CD4-positive, alpha-beta memory T cell (primary cell): ENCODE measurements at places on chromosomes 2 and 18. TPM values are rescaled to one million over a fixed set of nuclear protein-coding genes. Genes with fewer than 3 reads are reported as not detected.
A peak's percentile ranks its signal among the peaks of the same experiment; 100 is the strongest.

The DYNAP gene
- not detected for polyA plus RNA-seq

The MEP1B gene
- not detected for polyA plus RNA-seq

The UGT1A8 gene
- polyA plus RNA-seq: not detected

DNA sequence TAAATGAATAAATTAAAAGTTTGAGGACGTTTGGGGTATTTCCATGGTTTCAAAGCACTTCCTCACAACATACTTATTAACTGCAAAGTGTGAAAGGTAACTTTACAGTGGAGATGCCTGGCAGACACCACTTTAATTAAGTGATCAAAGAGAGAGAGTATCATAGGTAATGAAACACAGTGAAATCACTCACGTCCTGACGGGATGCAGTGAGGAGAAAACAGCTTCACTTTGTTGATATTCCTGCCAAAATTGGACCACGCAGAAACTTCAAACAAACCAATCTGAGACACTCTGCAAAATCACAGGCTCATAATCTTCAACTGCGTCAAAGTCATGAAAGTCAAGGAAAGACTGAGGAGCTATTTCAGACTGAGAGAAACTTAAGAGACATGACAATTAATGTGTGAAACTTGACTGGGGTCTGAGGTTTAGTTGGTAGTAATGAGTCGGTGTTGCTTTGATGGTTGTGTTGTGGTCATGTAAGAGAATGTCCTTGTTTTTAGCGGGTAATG is 66.0 kb upstream of the ITGB6 start:
- DNase-seq: peak; percentile 31

DNA sequence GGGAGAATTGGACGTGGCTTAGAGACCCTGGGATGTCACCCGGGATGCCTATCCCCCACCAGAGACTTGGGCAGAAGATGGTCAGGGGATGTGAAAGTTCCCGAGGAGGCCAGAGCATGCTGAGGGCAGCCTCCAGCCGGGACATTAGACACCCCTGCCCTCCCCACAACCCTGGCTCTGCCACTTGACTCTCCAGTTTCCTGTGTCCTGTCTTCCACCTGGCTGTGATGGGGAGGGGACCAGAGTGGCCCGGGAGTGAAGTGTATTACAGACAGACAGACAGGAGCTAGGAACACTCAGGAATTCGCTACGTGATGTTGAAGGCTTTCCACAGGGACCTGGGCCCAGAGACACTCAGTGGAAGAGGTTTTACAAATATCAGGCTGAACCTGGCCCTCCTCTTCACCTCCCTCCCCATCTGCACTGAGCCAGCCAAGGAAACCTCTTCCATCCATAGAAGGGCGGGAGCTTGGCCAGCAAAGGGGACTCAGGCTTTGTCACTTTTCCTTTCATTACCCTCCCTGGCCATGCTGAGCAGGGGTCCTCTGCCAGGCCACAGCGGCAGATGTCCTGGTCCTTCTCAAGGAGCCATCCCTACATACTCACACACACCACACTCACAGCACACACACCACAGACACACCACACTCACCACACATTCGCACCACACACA is 60.7 kb downstream of the SDC1 start:
- DNase-seq: no peak

DNA sequence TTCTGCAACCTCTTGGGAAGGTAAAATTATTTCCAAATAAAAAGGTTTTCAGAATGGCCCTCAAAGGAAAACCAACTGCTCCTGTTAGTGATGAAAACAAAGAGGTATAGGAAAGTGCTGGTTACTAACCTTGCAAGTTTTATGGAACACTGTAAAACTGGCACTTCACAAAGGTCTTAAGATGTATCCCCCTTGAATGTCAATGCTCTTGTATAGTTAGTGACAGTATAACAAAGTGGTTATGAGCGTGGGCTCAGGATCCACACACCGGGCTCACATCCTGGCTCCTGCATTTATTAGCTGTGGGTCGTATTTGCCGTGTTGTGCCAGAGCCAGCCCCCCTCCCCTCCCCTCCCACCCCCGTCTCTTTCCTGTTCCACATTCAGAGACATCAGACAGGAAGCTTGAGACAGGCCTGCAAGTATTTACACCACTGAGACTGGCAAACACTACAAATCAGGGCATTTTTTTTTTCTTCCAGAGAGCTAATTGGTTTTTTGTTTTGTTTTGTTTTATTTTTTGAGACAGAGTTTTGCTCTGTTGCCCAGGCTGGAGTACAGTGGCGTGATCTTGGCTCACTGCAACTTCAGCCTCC is 9.2 kb upstream of the DNPEP start:
- no peak for DNase-seq

GRCh38 chr2:48779019-48779716 is 23.6 kb upstream of the LHCGR start:
- no peak for DNase-seq

DNA sequence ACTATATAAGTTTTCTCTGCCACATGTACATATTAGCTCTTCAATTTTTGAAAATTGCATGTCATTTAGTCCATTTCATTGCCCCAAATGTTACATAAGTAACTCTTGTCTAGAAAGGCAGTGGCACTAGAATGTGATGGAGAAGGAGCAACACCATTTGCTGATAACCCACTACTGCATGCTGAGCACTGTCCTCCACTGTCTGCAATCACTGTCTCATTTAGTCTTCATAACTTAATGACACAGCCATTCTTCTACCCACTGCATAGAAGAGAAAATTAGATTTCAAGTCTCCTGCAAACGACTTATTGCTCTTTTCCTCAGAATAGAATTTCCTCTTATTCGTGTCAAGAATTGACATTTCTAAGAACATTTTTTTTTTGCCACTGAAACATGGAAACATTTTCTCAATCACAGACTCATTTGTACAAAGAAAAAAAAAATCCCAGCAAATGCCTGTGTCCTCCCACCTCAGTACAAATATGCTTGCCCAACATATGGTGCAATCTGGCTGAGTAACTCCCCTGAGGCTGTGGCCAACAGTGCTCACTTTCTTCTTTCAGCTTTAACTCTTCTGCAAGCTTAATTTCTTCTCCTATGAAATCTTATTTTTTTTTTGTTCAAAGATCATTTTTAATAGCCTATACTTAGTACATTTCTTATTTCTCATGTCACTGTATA is 768.6 kb upstream of the HS6ST1 start:
- no peak for DNase-seq

GRCh38 chr2:127087791-127088495 is 19.0 kb downstream of the BIN1 start:
- DNase-seq: no peak

DNA sequence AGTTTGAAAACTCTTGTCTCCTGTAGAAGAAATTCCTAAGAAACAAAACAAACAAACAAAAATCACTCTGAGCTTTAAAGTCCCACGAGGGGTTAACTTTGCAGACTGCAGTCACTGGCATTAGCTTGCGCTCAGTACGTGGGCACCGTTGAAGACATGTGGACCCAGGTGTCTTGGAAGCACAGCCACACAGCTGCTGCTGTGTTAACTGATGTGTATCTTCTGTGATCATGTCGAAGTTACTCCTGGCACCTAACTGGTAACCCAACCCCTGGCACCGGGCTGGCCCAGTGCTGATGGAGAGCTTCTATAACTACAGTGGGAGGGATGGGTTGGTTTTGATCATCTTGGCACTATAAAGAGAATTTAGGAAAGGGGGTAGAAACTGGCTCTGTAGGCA is 51.6 kb upstream of the FHL2 start:
- no peak for DNase-seq

DNA sequence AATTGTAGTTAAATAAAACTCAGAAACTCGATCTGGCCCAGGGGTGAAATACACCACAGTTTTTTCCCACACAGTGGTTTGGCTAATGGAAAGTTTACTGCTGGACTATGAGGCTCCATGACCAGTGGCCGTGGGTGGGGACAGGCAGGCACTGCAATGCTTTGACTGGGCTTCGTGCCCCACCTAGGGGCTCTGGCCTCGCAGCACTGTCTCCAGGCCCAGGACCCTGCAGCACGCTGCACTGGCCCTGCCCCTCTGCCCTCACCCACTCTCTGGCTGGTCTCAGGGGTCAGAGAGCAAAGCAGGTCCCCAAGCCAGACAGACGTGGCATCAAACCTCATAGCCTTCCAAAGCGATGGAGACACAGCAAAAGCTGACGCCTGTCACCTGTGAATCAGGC is 13.4 kb upstream of the B3GNT7 start:
- no peak for DNase-seq

GRCh38 chr2:241641631-241642030 is 4.1 kb downstream of the ATG4B start:
- no peak for DNase-seq

- no peak for DNase-seq
Observed at GRCh38 chr2:213885485-213885884, 525.4 kb upstream of the VWC2L start.

- no peak for DNase-seq
Observed at GRCh38 chr18:55105873-55106272, 146.6 kb upstream of the CCDC68 start.

DNA sequence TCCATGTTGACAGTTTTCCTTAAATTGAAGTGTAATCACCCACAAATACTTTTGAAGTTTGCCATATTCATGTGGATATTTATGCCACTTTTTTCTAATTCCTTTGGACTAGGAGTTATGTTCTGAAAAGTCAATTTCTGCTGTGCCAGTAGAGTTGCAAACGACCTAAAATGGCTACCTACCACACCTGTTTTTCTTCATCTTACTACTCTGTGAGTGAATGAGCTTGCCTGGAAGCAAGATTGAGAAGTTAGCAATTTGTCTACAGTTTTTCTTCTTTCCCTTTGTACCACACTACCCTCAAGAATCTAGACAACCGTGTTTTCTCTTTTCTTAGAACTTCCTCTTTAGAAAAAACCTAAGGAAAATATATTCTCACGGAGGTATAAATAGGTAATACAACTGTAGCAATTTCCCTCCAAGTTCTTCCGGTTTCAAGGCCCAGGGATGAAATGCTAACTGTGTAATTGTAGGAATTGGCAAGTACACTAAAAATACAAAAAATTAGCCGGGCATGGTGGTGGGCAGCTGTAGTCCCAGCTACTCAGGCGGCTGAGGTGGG is 7.3 kb upstream of the SLC39A10 start:
- DNase-seq: no peak

DNA sequence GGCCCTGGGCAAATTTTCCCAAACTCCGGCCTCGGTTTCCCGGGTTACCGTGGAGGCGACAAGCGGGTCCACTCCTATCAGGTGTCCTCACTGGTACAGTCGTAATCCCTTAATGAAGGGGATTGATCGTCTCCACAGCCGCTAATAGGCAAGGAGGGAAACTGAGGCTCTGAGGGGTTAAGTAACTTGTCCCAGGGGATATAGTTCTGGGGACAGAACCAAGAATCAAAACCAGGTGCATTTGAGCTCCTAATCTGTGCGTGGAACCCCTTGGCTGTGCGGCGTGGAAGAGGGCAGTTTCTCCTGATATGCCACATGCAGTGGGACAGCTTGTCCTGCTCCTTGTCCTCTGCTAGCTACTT is 157.2 kb downstream of the CYRIA start:
- no peak for DNase-seq

GRCh38 chr2:225122007-225122406 is 79.7 kb upstream of the DOCK10 start:
- DNase-seq: no peak

GRCh38 chr2:70750320-70750719 is 17.7 kb downstream of the ADD2 start:
- DNase-seq: no peak
